8988T (cell line): ENCODE measurements at places on chromosomes 3 and 15.

DNA sequence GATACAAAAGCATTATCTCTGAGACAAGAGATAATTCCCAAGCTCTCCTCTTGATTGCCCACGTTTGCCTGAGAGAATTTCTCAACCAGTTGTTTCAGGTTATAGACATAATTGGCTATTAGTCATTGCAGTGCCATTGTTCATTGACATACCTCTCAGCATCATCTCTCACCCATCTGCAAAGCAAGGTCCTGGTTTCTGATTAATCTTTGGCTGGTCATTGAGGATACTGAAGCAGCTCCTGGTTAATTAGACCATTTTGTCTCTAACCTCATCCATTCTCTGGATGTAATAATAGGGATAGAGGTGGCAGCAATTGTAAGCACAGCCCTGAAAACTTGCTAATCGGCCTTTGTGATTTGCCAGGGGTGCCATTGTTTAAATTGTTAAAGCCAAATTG is 104.2 kb downstream of the CNTN6 start:
- no peak for DNase-seq

DNA sequence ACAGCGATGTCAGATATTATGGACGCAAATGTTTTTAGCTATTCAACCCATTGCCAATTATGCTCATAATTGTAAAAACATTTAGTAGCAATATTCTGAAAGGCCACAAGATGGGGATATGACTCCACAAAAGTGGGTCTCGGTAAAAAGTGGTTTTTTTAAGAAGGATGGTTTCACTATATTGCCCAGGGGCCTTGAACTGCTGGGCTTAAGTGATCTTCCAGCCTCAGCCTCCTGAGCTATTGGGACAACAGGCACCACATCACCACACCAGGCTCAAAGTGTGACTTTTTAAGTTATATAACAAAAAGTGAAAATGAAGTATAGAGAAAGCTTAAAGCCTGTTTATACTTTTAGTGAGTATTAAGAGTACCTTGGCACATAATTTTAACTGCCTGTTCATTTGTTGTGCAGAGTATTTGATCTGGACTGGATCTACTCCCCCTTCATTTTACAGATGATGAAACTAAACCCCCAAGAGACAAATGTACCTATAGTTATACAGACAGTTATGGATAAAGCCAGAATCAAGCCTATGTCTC is 9.4 kb downstream of the NAA50 start:
- no peak for DNase-seq

- no peak for DNase-seq
Measured at GRCh38 chr15:45307230-45307924, 55.3 kb downstream of the SLC28A2 start.

DNA sequence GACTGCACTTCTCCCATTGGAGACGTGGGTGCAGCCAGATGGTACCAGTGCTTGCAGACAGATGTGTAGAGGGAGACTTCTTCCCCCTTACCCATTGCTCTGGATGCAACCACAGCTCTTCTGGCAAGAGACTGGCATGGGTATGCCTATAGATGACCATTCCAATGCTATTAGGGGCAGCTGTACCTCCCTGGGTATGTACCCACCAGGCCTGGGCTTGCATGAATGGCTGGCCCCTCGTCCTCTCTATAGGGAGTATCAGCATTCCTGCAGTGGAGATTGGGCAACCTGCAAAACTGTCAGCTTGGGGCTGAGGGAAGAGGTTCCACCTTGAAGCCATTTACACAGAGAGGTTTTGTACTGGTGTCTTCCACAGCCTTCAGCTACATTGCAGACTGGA is 57.6 kb upstream of the FXR1 start:
- no peak for DNase-seq

GRCh38 chr3:99990179-99990578 is 124.1 kb downstream of the FILIP1L start:
- DNase-seq, result no peak

GRCh38 chr3:133994166-133994890 is 35.4 kb downstream of the SLCO2A1 start:
- DNase-seq, result no peak

DNA sequence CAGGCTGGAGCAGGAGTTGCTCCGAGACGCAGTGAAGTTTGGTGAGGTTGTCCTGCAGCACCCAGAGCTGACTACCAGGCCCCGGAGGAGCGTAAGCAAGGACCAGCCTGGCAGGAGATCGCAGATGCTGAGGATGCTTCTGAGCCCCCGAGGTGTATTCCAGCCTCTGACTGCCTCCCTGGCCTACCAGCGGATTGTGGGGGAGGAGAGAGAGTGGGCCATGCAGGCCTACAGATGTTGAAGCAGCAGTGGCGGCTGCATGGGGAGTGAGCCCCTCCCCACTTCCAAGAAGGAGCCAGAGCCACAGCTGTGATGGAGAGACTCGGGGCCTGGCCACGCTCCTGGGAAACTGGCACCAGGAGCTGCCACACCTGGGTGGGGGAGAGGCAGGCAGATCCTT is 302.5 kb upstream of the PROK2 start:
- no peak for DNase-seq

GRCh38 chr3:161369531-161369930 is 1.8 kb downstream of the SPTSSB start:
- DNase-seq, result no peak

- no peak for DNase-seq
Measured at GRCh38 chr3:24526640-24527212, 32.1 kb upstream of the THRB start.

DNA sequence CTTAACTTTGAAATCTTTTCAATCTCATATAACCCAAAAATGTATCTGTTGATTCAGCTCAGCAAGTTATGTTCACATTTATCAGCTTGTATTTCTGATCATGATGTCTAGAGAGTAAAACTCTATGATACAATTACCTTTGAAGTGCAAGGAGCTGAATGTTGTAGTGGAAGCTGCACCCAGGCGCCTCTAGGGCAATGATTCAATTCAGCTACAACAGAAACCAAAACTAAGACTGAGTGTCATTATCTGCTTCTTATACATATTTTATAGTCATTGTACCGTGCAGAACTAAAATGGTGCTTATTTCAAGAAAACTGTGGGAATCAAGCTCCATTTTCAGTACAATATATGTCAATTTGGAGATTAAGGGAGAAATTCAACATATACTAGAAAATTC is 1237.5 kb downstream of the ZPLD1 start:
- DNase-seq, result no peak

- DNase-seq, result no peak
Measured at GRCh38 chr15:45802140-45802539, 167.3 kb downstream of the SQOR start.

- DNase-seq, result no peak
Measured at GRCh38 chr3:126784254-126784653, 80.2 kb downstream of the CHCHD6 start.

DNA sequence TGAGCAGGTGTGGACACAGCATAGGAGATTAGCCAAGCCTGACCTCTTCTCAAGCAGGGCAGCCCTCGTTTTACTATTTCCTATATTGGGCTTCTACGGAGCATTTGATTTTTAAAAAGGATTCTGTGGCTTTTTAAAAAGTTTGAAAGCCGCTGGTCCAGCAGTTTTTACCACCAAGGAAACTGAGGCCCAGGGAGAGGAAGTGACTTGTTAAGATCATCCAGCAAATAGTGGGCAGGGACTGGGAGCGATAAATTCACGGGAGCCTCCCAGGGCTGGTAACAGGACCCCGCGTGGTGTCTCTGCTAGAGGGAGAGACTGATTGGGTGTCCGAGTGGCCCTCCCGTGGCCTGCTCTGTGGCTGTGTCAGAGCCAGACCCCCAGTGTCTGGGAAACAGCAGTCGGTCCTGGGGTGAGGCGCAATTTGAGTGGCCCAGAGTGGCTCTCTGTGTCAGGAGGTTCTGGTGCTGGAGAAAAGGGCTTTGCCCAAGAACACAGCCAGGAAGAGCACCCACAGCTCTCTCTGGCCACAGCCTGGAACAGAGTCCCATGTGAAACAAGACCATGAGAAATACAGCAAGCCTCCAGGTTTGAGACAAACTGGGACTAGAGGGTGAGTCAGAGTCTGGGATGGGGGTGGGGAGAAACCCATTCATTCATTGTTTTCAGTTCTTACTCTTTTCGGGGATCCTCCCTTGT is 4.2 kb downstream of the FURIN start:
- no peak for DNase-seq

GRCh38 chr15:76988867-76989780 is 5.8 kb upstream of the PSTPIP1 start:
- DNase-seq, result no peak

GRCh38 chr3:114194750-114195149 is 15.9 kb upstream of the DRD3 start:
- no peak for DNase-seq

DNA sequence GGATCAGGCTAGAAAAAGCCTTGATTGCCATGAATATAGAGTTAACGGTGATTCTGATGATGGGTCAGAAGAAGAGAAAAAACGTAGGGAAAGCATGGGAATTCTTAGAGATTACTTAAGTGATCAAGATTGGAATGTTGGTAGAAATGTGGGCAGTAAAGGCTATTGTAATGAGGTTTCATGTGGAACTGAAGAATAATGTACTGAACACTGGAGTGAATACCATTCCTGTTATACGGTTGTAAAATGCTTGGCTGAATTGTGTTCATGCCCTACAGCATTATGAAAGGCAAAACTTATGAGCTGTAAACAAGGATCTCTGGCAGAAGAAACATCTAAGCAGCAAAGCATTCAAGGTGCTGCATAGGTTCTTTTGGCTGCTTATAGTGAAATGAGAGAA is 414.1 kb upstream of the CBLB start:
- DNase-seq, result no peak

- peak; percentile 9 for DNase-seq
Measured at GRCh38 chr15:44066211-44066827, 128.8 kb downstream of the FRMD5 start.

- DNase-seq, result no peak
Measured at GRCh38 chr3:47520756-47521155, 7.2 kb upstream of the ELP6 start.

DNA sequence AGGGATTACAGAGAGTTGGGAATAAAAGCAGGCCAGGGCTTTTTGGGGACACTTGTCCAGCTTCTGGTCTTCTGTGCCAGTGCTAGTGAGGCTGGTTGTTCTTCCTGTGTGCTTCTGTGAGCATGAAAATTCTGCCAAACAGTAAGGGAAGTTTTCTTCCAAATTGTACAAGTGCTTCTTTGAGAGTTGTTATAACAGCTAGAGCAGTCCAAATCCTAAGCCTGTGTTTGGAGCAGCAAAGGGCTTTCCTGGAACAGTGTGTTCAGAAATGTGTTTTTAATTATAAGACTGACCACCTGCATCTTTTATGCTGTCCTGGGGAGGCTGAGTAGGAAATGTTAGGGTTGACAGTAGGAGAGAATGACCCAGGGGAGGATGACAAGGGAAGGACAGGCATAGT is 223.0 kb upstream of the P2RY1 start:
- DNase-seq, result no peak

GRCh38 chr3:65262548-65262947 is 574.7 kb upstream of the ADAMTS9 start:
- DNase-seq, result no peak

DNA sequence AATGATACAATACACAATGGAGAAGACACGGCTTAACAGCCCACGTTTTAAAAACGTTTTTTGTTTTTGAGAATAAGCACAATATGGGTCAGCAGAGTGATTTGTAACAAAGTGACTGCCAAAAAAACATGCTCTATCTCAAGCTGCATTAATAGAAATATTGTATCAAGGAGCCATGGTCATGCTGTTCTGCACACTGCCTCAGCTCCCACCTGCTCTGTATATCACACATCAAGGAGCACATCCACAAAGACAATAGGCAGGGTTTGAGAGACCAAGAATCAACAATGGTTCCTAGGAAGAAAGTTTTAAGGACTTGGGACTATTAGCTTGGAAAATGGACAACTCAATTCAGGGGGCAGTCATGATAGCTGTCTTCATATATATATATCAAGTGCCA is 6.3 kb upstream of the BBX start:
- DNase-seq, result no peak

DNA sequence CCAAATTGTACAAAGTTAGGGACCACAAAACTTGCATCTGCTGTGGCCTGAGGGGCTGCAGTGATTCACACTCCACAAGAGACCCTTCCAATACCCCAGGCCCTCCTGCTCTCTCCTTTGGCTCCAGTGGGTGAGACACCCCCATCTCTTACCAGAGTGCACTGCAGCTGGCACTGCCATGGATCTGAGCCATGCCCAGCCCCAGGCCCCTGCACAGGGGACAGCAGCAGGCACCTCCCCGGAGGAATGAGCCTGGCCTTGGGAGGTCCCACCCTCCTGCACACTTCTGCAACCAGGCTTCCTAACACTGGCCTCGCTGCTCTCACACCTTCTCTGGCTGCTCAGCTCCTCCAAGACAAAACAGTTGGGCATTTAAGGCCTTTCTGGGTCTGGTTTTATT is 16.3 kb upstream of the TSPAN3 start:
- DNase-seq, result no peak

DNA sequence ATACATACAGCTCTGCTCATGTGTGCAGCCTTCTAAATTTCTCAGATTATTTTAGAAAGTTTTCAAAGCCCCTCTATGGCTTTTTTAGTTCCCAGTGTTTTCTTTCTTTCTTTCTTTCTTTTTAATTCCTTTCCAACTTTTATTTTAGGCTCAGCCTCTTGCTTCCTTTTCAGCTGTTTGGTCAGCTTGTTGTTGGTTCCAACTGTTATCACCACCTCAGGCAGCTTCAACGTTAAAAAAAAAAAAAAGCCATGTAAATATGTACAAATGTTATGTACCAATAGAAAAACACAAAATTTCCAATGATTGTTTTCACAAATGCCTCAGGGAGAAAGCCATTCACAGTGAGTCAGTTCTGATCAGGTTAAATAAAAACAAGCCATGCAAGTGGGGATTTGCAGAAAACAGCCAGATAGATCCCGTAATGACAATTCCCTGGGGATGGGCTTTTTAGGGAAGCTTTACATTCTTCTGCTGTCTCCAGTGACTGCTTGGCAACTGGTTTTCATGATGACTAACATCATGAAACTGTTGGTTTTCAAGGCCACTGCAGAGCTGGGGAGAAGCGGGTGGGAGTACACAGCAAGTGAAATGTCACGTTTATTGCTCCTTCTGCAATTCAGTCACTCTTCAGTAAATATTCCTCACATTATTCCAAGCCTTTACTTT is 908.4 kb downstream of the EPHA3 start:
- DNase-seq, result no peak
